Activated CD4-positive, alpha-beta memory T cell treated with anti-CD3 and anti-CD28 coated beads for 36 hours (primary cell): ENCODE measurements at places on chromosomes 5 and 9. TPM values are rescaled to one million over a fixed set of nuclear protein-coding genes. Genes with fewer than 3 reads are reported as not detected.

Gene SPAAR
- total RNA-seq: not detected

Gene NLN
- 23.7 TPM for total RNA-seq

Gene NRG2
- not detected for total RNA-seq

Gene INPP5E
- total RNA-seq: 18.8 TPM

- peak; percentile 14 for DNase-seq
- peaks cover 47% of the 10 kb centered on the region for H3K36me3 ChIP-seq
- peak overlapping the region; percentile 25 for H3K27ac ChIP-seq
- peaks cover 82% of the 10 kb centered on the region for H3K4me1 ChIP-seq
- H3K4me3 ChIP-seq: no peak overlapping the region
Observed at GRCh38 chr5:150738862-150739261, 20.0 kb downstream of the DCTN4 start.

DNA sequence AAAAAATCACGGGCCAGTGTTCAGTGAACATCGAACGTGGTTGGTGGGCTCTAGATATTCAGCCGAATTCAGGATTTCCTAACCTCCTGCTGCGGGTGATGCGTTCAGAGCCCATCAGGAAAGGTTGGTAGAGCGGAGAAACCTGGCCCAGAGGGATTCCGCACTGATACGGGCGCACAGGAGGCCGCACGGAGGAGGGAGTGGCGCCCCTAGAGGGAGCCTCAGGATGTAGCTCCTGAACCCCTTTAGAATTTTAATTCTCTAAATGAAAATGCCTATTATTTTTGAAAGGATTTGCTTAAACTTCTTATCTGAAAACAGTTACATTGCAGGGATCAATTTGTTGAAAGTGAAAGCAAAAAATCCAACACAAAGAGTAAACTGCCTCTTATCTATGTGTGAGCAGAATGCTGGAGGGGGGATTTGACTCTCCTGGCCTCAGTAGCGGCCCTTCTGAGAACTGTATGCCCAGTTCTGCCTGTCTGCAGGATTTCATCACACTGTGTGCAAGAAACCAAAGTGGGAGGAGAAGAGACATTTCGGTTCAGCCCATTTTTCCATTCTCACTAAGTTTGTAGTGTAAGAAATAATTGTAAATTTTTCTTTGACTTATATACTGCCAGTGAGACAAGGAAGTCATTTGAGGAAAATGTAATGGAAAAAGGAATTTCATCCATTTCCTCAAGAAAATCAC is 75.9 kb downstream of the TENT4A start:
- no peak overlapping the region for H3K4me3 ChIP-seq
- no peaks in the 10 kb centered on the region for H3K36me3 ChIP-seq
- no peak overlapping the region for H3K27ac ChIP-seq

DNA sequence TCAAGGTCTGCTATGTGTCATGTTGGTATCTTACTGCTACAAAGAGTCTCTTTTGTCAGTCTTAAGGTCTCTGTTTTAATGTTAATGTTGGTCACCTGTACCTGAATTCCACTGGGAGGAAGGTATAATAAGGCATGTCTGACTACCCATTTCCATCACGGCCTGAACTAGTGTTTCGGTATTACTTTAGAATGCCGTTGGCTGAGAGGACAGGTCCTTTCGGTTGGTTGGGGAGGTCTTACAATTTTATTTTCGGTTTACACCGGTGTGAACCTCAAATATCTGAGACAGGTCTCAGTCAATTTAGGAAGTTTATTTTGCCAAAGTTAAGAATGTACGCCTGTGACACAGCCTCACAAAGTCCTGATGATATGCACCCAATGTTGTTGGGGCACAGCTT is 154.9 kb upstream of the ABCA1 start:
- DNase-seq: no peak
- no peaks in the 10 kb centered on the region for H3K36me3 ChIP-seq
- H3K4me1 ChIP-seq: no peaks in the 10 kb centered on the region
- no peak overlapping the region for H3K27ac ChIP-seq
- no peaks in the 10 kb centered on the region for H3K27me3 ChIP-seq
- no peak overlapping the region for H3K4me3 ChIP-seq

DNA sequence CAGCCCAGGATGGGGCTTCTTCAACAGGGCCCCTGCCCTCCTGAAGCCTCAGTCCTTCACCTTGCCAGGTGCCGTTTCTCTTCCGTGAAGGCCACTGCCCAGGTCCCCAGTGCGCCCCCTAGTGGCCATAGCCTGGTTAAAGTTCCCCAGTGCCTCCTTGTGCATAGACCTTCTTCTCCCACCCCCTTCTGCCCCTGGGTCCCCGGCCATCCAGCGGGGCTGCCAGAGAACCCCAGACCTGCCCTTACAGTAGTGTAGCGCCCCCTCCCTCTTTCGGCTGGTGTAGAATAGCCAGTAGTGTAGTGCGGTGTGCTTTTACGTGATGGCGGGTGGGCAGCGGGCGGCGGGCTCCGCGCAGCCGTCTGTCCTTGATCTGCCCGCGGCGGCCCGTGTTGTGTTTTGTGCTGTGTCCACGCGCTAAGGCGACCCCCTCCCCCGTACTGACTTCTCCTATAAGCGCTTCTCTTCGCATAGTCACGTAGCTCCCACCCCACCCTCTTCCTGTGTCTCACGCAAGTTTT is 23.6 kb downstream of the PCDHGC5 start:
- no peak overlapping the region for H3K27ac ChIP-seq
- peaks cover 30% of the 10 kb centered on the region for H3K4me1 ChIP-seq
- no peaks in the 10 kb centered on the region for H3K27me3 ChIP-seq

GRCh38 chr5:392431-392988 is 50.5 kb upstream of the EXOC3 start:
- peaks cover 25% of the 10 kb centered on the region for H3K4me1 ChIP-seq
- peak; percentile 94 for DNase-seq
- H3K27ac ChIP-seq: peak overlapping the region; percentile 93
- peaks cover 6% of the 10 kb centered on the region for H3K36me3 ChIP-seq
- H3K27me3 ChIP-seq: no peaks in the 10 kb centered on the region

DNA sequence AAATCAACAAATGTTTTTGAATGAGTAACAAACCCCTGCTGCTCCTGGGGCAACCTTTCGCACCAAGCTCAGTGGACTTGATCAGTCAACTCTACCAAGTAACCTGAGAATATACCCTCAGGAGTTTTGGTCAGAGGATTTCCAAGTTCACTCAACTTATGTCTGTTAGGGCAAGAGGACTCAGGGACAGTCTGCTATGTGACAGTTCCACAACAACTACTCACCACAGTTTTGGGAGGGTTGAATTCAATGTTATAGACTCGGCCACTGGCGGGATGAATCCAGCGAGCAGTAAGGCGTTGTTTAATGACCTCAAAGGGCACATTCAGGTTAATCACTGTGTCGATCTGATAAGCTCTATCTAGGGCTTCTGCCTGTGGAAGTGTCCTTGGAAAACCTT is 22.1 kb downstream of the AK3 start:
- no peak overlapping the region for H3K4me3 ChIP-seq
- no peak overlapping the region for H3K27ac ChIP-seq
- no peaks in the 10 kb centered on the region for H3K4me1 ChIP-seq

DNA sequence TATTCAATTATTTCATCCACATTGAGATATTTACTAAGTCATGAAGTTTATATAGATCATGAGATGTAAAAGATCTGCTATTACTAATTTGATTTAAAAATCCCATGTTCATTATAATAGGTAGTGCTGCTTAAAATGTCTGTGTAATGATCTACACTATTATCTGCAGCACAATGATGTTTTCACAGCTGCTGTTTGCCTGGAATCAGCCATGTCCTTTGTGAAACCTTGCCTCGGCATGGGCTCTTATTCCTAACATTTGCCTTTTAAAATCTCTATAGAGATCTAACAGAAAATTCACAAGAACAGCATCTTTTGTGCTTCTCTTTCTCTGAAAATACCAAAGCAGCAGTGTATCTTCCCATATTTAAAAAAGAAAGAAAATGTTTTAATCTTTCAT is 444.6 kb downstream of the PTPRD start:
- no peaks in the 10 kb centered on the region for H3K27me3 ChIP-seq
- H3K4me3 ChIP-seq: no peak overlapping the region
- no peaks in the 10 kb centered on the region for H3K4me1 ChIP-seq
- no peak for DNase-seq
- H3K27ac ChIP-seq: no peak overlapping the region

DNA sequence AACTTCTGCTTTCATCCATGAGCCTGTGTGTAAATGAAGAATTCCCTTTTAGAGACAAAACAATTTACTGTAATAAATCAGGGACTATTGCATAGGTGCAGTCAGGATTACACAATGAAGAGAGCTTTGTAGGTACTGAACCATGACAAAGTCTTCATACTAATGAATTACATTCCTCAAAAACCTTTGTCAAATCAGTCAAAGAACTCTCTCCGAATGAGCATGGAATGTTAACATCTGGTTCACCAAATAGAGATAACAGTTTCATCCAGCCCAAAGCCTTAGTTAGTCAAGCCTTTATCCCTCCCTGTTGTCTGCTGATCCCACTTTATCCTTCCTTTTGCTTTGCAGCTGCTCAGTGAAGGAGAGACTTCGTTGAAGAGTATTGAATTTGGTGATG is 62.9 kb upstream of the DMRTA1 start:
- H3K36me3 ChIP-seq: no peaks in the 10 kb centered on the region
- DNase-seq: no peak
- no peak overlapping the region for H3K4me3 ChIP-seq
- H3K27me3 ChIP-seq: no peaks in the 10 kb centered on the region
- H3K4me1 ChIP-seq: no peaks in the 10 kb centered on the region
- H3K27ac ChIP-seq: no peak overlapping the region

- peaks cover 18% of the 10 kb centered on the region for H3K4me1 ChIP-seq
- H3K27me3 ChIP-seq: peaks cover 30% of the 10 kb centered on the region
- no peak overlapping the region for H3K4me3 ChIP-seq
- H3K36me3 ChIP-seq: no peaks in the 10 kb centered on the region
- peak; percentile 55 for DNase-seq
Observed at GRCh38 chr9:126702151-126703001, 88.6 kb downstream of the LMX1B start.

- no peaks in the 10 kb centered on the region for H3K4me1 ChIP-seq
- H3K27me3 ChIP-seq: no peaks in the 10 kb centered on the region
- H3K4me3 ChIP-seq: no peak overlapping the region
- no peaks in the 10 kb centered on the region for H3K36me3 ChIP-seq
Observed at GRCh38 chr9:119537138-119537537, 167.9 kb upstream of the BRINP1 start.

- H3K36me3 ChIP-seq: no peaks in the 10 kb centered on the region
- H3K4me1 ChIP-seq: no peaks in the 10 kb centered on the region
- H3K27ac ChIP-seq: no peak overlapping the region
- H3K27me3 ChIP-seq: no peaks in the 10 kb centered on the region
- no peak overlapping the region for H3K4me3 ChIP-seq
- no peak for DNase-seq
Observed at GRCh38 chr9:16653491-16654399, 216.7 kb downstream of the BNC2 start.

DNA sequence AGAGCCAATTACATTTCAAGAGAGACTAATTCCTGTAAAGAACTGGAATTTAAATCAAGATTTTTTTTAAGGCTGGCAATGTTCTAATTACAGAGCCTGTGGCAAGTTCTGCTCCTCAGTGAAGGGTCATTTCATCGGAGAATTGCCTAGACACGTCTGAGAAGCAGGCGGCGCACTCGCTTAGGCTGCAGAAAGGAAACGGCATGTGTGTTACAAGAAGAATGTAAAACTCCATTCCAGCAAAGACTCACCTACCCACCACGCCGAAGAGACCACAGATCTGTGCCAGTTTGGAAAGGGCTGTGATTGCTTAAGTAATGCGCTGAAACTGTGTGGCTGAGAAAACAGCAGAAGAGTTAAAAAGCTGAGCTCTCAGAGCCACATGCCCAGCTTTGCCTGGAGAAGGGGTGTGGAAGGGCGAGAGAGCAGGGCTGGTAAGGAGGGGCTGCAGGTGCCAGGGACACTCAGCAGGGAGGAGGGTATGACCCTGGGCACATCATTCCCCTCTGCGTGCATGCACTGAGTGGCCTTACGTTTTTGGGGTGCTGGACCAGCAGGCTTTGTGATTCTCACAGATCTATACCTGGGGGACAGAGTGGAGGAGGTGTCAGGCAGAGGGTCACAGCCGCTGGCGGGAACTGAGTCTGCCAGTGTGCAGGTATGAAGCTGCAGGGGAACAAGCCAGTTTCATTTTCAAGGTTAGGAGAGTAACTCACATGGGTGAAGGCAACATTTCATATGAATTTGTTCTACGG is 17.8 kb upstream of the SLC25A51 start:
- no peaks in the 10 kb centered on the region for H3K36me3 ChIP-seq
- H3K4me3 ChIP-seq: no peak overlapping the region
- no peak for DNase-seq
- H3K27me3 ChIP-seq: no peaks in the 10 kb centered on the region
- H3K4me1 ChIP-seq: peaks cover 2% of the 10 kb centered on the region
- H3K27ac ChIP-seq: no peak overlapping the region

- DNase-seq: no peak
- H3K27me3 ChIP-seq: no peaks in the 10 kb centered on the region
- no peaks in the 10 kb centered on the region for H3K4me1 ChIP-seq
- H3K4me3 ChIP-seq: no peak overlapping the region
- H3K27ac ChIP-seq: no peak overlapping the region
Observed at GRCh38 chr5:109143031-109143430, 266.7 kb downstream of the PJA2 start.

GRCh38 chr9:91395553-91396471 is 27.8 kb downstream of the NFIL3 start:
- H3K4me1 ChIP-seq: peaks cover 19% of the 10 kb centered on the region
- H3K36me3 ChIP-seq: no peaks in the 10 kb centered on the region
- DNase-seq: peak; percentile 44
- H3K4me3 ChIP-seq: peak overlapping the region; percentile 19

- H3K36me3 ChIP-seq: peaks cover 20% of the 10 kb centered on the region
- H3K27me3 ChIP-seq: peaks cover 5% of the 10 kb centered on the region
- H3K27ac ChIP-seq: no peak overlapping the region
- H3K4me3 ChIP-seq: no peak overlapping the region
- H3K4me1 ChIP-seq: no peaks in the 10 kb centered on the region
Observed at GRCh38 chr9:86369810-86370209, 15.6 kb upstream of the TUT7 start.

DNA sequence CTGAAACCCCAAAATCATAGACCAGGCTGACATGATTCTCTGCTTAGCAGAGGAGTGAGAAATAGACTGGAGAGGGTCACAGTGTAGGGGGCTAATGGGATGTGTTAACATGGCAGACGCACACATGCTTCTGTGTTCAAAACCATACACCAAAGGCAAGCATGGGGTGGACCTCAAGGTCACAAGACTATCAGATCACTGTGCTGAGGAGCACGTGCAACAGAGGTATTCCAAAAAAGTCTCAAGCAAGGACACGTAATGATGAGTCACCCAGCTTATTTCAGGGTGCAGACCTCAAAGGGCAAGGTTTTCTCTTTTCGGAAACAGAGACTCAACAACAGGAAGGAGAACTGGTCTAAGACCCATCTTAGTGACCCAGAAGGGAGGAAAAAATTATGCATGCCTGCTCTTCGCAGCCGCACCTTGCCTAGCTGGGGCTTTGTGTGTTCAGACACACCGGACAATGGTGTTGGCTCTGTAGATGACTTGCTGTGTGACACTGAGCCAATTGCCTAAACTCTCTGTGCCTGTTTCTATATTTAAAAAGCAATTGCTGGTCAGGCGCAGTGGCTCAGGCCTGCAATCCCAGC is 20.3 kb downstream of the WHRN start:
- no peak overlapping the region for H3K4me3 ChIP-seq
- peak overlapping the region; percentile 81 for H3K27ac ChIP-seq
- DNase-seq: peak; percentile 77
- H3K27me3 ChIP-seq: no peaks in the 10 kb centered on the region
- H3K36me3 ChIP-seq: no peaks in the 10 kb centered on the region
